ENCODE measurements at places on chromosomes 7 and 10.

GRCh38 chr7:29556405-29557195, 7.0 kb upstream of the PRR15 start:
- DNase-seq = no peak

DNA sequence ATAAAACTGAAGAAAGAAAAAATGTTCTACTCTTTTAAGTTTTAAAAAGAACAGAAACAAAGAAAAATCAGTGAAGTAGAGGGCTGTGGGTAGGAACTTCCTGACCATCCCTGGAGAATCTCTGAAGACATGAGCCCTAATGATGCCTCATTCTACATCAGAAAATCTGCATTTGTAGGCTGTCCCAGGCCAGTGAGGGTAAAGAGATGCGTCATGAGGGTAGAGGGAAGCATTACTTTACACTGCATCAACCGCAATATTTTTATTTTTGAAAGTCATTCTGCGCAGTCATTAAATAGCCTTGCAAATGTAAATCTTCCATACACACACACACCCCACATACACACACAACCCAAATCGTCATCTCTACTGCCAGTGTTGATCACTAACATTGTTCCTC, 82.1 kb upstream of the CABCOCO1 start:
- no peak for DNase-seq

DNA sequence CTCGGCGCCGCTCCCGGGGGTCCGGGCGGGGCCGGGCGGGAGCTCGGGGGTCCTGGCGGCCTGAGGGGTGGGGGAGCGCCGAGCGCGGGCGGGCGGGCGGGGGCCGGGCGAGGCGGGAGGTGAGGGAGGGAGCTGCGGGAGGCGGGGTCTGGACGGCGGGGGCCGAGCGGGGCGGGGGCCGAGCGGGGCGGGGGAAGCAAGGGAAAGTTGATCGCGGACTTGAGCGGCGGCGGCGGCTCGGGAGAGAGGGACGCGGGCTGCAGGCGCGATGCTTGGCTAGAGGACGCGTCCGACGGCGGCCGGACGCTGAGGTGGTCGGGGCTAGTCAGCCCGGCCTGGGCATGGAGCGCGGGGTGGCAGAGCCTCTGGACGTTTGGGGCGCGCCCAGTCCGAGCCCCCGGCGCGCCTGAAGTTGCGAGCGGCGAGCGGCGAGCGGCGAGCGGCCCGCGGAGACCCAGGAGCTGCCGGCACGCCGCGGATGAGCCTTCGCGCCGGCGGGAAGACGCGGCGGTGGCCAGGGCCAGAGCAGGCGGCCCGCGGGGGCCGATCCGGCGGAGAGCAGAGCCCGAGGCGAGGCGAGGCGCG, at the start of gene CDH23:
TSS of gene CDH23 (plus strand) at position 210 of the 585 bp plus-strand sequence. CDS start 42,912 bp downstream, outside the sequence.
- no peak for DNase-seq

- no peak for DNase-seq
These were observed at the start of gene SCART1 for GRCh38 chr10:133453516-133454203. SCART1 (plus strand) TSS chr10:133453945; CDS start chr10:133453998, 53 bp downstream.

GRCh38 chr7:114653364-114654088, 238.9 kb downstream of the FOXP2 start:
- no peak for DNase-seq

- DNase-seq = no peak
These were observed 90.9 kb upstream of the MKI67 start for GRCh38 chr10:128217136-128217535.

- DNase-seq = no peak
These were observed 37.4 kb downstream of the ASZ1 start for GRCh38 chr7:117389871-117390270.

- DNase-seq = no peak
These were observed 481 bp downstream of the SFTPA2 start for GRCh38 chr10:79559726-79560125.

DNA sequence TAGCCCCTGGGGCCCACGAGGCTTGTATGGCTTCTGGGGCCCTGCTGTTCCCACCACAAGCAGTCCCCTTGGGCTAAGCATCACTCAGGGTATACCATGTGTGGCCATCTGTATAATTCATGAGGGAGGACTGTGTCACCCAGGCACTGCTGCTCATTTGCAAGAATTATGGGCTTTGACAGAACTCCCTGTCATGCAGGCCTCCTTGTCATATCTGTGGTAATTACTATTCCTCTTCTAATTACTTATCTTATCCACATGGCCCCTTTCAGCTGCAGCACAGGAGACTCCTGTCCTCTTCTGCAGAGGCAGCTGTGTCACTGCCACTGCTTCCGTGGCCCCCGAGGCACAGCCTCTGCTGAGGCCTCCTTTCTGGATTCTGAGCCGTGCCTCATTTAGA, 46.3 kb downstream of the LRMDA start:
- DNase-seq = no peak

DNA sequence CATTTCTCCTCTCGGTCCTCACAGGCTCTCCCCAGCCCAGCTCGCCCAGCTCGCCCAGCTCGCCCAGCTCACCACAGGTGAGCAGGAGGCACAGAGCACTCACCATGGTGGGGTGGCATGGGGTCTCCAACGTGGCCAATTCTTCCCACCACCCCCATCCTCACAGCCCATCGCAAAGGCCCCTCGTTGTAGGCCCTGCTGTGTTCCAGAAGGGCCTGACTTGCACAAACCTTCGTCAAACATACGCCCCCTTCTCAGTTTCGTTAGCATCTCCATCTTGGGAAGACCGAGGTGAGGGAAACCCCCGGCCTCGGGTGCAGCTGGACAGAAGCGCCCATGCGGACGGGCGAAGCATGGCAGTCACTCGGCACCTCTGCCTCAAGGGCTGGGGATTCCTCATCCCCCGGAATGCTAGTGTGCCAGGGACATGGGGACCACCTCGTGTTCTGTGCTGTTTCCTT, 304.6 kb downstream of the TNS3 start:
- DNase-seq = no peak
